Cortex of kidney (tissue), 1 donor: ENCODE measurements at places on chromosomes 2 and 18.

- no peak for DNase-seq
Observed at GRCh38 chr2:39150102-39150562, 29.3 kb upstream of the SOS1 start.

- DNase-seq, result no peak
Observed at GRCh38 chr2:88832992-88833389, 141.5 kb downstream of the RPIA start.

DNA sequence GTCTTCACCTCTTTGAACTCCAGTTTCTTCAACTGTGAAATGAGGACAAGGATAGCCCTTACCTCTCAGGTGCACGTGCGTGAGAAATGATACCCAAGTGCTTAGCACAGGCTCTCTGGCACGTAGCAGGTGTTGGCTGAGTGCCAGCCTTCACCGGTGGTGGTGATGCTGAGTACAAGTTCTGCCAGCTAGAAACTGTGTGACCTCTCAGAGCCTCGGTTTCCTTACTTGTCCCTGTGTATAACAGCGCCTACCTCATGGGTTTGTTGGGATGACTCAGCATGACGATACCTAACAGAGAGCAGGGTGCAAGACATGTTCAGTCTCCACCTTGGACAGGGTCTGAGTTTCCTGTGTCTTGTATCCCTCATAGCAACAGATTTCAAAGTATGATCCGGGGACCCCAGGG is 205.1 kb downstream of the TNS1 start:
- no peak for DNase-seq

DNA sequence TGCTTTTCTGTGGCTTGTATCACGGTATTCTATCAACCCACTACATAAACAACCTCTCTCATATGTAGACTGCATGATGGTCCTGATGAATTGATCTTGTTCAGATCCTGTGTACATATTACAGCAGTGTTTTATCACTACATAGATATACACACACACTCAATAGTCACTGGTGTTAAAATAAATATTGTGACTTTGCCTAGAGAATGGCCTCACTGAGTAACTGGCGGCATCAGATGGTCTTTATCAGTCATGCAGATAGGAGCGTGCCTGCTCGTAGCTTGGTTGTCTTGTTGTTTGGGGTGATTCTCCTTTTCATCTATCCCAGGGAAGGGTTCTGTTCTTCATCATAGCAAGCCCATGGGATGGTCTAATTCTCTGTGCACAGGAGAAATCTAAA is 18.4 kb upstream of the CTAGE1 start:
- no peak for DNase-seq

DNA sequence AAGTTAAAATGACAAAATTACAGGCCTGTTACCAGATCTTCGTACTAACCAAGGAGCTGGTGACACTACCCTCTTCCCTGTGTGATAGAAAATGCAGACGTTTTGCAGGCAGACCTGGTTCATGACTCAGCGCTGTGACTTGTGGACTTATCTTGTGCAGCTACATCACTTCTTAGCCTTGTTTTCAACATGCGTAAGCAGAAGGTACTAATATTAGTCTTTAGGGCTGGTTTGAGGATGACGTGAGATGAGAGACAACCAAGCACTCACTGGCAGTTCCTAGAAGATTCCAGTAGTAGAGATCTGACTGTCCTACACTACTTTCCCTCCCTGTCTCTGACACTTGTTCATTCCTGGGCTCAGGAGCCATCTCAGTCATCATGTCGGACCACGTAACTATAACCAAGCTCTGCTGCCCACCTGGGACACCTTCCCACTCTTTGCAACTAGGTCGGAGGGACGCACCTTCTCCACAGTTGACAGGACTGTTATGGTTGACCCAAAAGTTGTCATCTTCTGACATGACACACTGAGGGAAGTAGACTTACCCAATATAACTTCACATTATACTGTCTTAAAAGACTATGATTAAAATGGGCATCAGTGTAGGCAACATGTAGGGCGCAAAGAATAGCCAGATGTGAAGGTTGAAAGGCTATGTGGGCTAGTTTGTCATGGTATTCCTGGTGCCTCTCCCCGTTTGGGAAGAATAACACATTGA is 64.8 kb downstream of the TNFRSF11A start:
- DNase-seq, result no peak

DNA sequence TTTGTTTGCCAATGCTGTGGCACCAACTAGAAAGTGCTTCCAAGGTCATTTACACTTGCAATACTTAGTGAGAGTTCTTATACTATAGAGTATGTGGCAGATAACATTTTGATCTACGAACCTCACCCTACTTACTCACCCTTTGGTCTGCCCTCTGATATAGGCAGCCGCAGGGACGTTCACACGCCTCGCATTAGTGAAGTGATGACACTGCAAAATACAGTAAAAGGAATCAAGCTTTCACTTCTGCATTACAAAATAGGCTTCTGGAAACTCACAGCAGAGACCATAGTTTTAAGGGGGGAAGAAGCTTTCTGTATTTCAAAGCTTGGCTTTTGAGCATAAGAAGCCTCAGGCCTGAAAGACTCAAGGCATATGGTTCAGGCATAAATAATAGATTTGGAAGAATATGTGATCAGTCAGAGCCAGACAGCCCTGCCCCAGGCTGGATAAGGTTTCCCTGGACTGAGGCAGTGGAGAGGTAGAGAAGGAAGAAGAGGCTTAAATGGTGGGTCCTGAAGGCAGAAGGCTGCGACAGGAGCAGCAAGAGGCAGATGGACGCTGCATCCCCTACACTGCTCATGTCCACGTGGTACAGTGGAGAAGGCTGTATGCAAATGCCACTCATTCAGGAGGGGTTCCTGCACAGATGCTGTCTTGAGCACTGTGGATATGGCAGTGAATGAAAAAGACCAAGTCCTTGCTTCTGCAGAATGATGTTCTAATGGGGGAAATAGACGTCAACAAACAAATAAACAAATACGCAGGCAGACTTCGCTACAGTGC is 63.1 kb downstream of the FECH start:
- DNase-seq, result no peak

DNA sequence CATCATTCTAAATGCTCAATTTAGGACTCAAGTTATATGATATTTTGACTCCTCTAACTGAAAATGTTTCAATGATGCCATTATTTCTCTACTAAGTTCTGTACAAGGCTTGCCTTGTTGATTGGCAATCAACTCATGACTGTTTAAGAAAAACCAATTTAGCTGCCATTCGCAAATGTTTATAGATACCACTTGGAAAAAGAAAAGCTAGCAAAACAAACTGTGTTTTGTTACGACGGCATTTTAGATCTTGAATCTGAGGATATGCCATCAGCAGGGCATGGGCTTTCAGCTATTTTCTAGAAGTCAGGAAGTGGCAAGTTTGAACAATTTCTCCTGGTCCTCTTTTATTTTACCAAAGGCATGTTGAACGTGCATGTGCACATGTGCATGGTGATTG is 65.3 kb downstream of the MREG start:
- no peak for DNase-seq

DNA sequence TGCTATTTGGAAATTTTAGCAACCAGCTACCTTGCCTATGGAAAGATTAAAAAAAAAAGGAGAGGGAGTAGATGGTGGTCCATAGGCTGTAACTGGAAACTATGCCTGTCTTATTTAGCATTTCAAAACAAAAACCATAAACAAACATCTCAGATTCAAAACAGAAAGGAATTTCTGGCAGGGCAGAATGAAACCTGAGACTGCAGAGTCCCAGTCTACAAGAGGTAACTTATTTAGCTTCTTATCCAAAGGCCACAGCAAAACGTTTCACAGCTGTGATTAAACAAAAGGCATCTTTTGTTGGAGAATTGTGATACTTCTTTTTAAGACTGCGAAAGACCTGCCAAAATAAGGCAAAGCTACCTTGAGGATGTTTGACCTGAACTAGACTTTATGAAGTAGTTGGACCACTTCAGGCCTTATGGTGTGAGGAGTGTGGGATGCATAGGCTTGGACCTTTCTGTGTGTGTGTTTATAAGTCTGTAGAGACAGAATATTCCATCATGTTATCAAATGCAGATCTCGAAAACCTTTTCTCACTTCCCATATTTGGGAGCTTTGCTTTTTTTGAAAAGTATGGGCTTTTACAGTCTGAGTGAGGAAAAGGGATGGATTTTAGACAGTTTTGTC is 11.0 kb downstream of the CRIM1 start:
- DNase-seq, result no peak

DNA sequence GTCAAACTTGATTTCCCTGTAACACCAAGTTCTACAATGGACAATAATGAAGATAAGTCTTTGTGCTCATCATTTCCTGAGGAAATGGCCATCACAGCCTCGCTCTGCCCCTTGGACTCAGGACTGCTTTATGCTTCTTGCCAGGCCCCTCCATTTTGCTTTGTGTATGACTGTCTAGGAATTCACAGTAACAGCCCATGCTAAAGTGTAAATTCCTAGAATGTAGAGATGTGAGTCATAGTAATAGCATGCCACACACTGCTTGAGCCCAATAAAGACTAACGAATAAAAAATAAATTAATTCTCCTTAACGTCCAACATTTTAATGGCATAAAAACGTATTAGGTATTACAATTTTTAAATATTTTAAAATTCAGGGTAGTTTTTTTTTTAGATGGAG is 226.5 kb downstream of the PID1 start:
- no peak for DNase-seq

DNA sequence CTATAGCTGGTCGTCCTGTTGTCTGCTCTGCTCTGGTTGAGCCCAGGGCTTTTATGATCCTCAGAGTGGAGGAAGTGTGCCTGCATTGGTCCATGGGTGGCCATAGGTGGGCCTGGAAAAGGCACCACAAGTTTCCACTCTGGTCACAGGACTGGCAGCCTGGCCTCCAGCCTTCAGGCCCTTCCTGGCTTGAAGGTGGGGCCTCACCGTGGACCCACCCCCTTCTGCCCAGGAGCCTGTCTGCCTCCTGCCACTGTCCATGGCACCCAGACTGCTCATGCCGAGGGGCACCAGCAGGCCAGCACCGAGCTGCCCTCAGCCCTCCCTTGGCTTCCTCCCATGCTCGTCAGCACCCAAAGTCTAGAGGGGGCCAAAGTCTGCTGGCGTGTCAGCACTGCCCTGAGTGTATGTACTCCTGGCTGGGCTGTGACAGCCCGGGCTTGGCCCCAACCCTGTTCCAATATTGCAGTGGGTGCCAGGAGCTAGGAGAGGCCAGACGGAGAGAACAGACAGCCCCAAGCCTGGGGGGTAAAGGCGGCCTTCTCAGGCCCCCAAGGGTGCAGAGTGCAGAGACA is 529.4 kb downstream of the DCC start:
- no peak for DNase-seq

GRCh38 chr2:59658906-59659635 is 894.4 kb downstream of the BCL11A start:
- no peak for DNase-seq

DNA sequence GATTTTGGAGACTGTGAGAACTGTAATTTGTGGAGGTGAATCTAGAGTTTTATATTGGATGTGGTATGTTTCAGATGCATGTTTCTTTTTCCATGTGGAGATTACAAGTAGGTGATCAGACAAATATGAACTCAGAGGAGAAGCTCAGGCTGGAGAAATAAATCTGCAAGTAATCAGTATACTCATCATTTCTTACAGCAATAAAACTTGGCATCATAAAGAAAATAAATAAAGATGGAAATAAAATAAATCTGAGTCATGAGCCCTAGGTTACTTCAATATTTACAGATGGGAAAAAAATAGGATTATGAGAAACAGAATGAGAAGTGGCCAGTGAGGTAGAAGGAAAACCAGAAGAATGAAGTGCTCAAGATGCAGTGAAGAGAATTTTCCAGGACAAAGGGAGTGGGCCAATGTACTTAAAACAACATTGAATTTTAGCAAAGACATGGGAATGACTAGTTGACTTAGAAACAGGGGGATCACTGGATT is 453.8 kb downstream of the DSC3 start:
- DNase-seq, result no peak

DNA sequence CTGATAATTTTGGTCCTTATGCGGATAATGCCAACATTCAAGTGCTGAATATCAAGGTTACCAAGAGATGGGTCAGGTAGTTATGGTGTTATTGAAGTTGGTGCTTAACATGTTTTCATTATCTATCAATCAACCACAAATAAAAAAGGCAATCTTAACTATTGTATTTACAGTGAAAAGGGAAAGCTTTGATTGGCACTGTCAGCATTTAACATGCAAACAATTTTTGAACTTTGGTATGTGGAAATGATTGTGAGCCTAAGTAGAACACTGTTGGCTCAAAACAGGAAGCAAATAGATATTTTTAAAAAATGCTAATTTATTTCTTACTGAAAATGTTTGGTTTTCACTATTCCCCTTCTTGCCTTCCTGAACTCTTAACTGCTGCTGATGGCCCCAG is 21.9 kb downstream of the APLF start:
- DNase-seq, result no peak

- no peak for DNase-seq
Observed at GRCh38 chr2:65055422-65056214, 598 bp upstream of the CEP68 start.

DNA sequence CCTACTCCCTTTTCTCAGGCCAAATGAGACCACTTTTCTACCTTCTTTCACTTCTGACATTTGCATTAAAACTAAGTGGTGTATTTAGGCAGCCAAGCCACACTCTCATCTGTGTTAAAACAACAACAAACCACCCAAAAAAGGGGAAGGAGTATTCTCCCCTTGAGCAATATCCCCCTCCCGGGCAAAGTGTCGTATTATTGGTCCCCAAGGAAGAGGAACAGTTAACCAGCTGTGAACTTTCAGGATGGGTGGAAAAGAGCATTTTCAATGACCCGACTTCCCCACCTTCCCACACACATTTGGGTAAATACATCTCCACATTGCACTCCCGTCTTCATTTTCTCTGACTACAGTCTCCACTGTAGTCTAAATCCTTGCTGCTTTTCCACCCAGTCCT is 44.3 kb downstream of the FEZ2 start:
- no peak for DNase-seq
